ENCODE measurements at places on chromosomes 6 and 20.

DNA sequence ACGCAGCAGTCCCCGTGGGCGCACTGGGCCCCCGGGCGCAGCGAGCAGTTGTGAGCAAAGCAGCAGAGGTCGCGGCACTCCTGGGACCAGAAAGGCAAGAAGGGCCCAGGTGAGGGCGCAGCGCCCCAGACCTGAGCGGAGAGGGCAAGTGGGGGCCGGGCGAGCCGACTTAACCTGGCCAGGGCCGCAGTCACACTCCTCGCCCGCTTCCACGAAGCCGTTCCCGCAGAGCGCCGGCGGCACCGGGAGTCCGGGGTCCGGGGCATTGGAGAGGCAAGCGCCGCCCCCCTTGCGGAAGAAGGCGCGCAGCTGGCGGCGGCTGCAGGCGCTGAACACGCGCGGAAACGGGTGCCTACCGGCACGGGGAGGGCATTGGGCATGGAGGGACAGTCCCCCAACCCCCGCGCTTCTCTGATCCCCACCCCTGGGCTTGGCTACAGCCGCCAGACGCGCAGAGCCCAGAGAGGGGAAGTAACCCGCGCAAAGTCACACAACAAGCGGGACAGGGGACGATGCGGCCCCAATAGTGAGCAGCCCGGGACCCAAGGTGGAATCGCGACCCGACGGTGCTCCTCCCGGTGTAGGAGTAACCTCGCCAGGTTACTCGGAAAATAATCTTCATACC, 9.2 kb downstream of the ADAM33 start:
- DNase-seq = no peak

GRCh38 chr6:129267028-129267427, 384.1 kb downstream of the LAMA2 start:
- DNase-seq = no peak

DNA sequence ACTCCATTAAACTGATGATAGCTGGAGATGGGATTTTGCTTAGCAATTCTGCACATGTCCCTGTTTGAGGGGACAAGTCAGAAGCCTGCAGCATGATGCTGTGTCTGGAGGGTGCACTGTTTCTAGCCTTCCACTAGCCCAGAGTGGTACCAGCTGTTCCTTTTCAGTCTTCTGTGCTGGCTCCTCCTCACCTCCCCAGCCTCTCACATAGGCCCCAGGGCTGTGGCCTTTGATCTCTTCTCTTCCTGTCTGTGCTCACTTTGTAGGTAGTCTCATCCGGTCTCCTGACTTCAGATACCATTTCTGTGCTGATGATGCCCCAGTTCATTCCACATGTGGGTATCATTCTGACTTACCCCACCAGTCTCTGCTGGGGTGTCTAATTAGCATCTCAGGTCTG, 126.3 kb downstream of the HIVEP1 start:
- no peak for DNase-seq

DNA sequence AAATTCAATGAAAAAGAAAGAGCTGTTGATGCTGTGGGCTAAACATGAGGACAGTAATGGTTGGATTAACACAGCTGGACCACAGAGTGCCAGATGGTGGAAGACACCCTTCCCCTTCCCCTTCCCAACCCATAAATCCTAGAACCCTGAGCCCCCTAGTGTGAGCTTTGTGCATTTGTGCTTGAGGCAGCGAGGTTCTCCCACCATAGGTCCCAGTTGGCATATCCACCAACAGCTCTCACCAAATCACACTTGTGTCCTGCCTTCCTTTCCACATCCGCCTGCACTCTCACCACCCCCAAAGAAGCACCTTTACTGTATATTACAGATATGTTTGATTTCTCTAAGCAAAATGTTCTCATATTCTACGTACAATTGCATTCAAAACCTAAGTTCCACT, 32.8 kb upstream of the HBS1L start:
- DNase-seq = no peak

DNA sequence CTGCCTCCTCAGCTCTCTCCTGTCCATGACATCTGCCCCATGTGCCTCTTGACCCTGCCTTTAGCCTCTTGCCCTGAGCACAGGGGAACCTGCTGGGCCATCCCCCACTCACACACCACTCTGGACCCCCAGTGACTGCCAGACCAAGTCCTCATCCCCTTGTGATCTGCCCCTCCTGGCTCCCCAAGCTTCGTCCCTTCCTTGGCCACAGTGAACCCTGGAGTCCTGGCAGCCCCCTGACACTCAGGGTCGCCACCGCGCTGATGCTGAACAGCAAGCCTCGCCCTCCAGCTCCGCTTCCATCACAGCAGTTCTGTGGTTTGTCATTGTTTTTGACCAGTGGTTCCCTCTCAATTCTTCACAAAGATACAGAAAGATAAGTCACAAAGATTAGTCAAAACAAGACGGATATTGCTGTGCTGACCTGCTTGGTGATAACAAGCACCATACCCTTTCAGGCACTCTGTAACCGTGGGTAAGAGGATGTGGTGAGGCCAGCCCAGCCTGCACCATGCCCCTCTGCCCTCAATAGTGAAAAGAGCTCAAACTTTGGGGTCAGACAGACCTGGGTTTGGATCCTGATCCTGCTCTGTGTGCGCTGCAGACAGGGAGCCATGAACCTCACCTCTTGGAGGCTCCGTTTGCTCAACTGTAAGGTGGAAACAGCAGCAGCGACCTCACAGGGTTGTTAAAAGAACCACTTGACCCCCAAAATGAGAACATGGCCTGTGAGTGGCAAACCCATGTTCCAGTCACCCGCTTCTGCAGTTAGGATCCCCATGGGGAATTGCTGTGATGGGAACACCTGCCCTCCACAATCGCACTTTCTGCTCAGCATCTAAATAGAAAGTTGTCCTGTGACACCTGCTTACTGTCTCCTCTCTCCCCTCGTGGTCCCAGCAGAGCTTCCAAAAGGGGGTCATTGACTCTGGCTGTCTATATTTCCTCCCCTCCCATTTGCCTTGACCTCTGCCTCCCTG, 114.5 kb downstream of the TOX2 start:
- no peak for DNase-seq

- no peak for DNase-seq
Observed at GRCh38 chr6:142842418-142843261, 102.3 kb downstream of the HIVEP2 start.

- no peak for DNase-seq
Observed at GRCh38 chr6:5303682-5304081, 42.4 kb downstream of the FARS2 start.

DNA sequence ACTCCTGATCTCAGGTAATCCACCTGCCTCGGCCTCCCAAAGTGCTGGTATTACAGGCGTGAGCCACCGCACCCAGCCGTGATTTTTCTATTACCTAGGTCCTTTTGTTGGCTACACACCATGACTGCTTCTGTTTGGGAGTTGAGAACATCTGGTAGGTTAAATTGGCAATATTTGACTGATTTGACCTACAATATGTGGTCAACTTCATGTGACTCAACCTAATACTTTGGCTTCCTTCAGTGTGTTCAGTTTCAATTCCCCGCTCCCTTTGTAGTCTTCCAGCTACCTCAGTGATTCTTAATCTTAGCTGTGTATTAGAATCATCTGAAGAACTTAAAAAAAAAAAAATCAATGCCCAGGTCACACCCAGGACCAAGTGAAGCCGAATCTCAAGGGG, 47.4 kb downstream of the MYB start:
- DNase-seq = no peak

DNA sequence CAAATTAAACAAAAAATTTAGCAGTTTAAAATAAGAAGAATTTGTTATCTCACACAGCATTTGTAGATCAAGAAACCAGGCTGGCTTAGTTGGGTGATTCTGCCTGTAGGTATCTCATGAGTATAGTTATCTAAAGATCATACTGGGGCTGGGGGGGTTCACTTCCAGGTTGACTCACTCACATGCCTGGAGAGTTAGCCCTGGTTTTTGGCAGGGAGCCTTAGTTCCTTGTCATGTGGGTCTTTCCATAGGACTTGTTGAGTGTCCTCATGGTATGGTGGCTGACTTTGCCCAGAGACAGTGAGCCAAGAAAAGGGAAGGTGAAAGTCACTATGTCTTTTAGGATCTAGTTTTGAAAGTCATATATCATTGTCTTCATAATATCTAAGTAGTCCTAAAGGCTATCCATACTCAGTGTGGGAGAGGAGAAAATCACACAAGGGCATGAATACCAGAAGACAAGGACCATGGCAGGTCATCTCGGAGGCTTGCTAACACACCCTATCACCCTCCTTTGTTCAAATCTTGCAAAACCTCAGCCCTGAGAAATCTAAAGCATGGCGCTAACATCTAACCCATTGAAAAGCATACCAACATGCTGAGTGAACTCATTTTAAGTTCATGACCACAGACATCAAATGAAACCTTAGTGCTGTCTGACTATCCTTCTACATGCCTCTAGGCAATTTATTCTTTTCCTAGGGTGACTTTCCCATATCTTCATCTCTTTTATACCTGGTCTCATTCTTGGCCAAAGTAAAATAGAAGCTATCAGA, 39.2 kb downstream of the CYP24A1 start:
- no peak for DNase-seq

DNA sequence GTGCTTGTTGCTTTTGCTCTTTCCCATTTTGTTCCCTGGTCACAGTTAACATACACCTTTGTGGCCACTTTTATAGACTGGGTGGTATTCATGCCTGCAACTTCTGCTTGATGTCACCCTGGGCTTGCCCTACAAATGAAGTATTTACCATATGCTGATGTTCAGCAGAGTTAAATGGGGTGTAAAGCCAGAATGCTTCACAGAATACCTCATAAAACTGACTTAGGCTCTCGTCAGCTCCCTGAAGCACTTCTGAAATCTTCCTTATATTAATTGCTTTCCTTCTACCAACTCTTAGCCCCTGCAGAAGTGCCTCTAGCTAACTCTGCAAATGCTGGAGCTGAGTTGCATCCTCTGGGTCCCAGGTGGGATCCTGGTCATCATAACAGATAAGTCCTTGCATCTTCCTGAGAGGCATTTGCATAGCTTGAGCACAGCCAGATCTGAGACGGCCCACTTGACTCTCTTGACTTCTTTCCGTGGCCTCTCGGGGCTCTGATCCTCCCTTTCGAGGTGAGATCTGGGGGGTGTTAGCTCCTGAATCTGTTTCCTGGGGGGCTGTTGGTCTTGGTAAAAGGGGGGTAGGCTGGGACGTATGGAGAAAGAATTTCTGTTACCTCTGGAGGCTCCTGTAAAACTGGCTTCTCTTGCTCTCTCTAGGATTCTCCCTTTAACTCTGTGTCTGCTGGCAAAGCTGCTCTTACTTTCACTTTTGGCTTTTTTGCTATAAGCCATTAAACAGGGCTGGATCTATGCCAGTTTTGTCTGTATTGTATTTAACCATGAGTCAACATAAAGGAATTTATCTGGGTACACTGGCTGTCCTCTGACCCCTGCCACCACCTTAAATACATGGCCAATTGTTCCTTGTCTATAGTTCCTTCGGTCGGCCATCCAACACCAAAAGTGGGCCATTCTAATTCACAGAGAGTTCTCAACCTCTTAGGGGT, 223.0 kb upstream of the SYNCRIP start:
- DNase-seq = no peak

GRCh38 chr6:125444006-125444923, 142.5 kb upstream of the HDDC2 start:
- no peak for DNase-seq

GRCh38 chr20:41774291-41774690, 156.1 kb upstream of the CHD6 start:
- DNase-seq = no peak

DNA sequence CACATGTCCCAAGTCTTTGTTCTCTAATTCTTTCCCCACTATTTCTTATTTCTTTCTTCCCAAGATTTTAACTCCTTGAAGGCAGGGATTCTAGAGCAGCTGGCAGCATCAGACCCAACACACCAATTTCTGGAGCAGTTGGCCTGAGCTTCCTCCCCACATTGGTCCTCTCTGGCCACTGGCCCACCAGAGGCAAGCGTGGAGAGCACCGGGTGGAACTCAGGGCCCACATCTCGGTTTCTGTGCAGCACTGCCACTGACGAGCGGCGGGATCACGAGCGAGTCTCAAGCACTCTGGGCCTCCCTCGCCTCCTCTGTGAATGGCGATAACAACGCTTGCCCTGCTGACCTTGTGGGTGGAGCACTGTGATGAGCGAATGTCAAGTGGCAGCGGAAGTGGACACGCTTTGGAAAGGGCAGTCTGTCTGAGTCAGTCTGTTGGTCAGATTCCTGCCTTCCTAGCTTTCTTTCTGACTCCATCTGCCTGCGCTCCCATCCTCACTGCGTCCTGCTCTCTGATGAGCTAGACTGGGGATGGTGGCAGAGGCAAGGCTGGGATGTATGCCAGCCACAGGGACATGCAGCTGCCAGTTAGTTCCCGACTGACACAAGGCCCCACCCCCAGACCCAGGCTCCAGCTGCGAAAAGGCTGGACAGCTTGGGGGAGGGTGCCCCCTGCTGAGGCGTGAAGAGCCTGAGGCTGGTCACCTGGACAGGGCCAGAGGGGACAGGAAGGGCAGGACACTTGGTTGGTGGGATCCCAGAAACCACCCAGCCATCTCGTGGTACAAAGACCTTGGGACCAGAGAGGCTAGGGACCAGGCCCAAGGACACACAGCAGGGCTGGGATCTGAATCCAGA, 4.5 kb upstream of the SPDEF start:
- no peak for DNase-seq

GRCh38 chr6:35629876-35630378, 58.8 kb downstream of the FKBP5 start:
- no peak for DNase-seq

DNA sequence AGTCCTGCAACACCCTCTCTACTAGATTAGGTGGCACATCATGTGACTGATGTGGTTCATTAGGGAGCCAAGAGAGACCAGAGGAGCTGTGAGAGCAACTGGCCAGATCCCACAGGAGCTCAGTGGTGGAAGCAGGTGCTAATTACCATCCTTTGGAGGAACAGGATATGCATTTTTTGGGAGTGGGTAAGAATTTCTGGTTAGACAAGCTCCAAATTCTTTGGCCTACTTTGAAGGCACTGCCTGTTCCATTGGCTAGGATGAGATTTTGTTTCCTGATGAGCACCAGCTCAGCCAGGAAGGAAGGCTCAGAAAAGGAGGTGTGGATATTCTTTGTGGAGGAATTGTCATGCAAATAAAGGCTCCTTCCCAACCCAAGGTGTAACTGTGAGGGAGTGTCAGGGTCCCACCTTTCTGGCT, 130.3 kb upstream of the BMP2 start:
- no peak for DNase-seq

- DNase-seq = no peak
Observed at GRCh38 chr20:59810449-59811187, 122.8 kb downstream of the SYCP2 start.

DNA sequence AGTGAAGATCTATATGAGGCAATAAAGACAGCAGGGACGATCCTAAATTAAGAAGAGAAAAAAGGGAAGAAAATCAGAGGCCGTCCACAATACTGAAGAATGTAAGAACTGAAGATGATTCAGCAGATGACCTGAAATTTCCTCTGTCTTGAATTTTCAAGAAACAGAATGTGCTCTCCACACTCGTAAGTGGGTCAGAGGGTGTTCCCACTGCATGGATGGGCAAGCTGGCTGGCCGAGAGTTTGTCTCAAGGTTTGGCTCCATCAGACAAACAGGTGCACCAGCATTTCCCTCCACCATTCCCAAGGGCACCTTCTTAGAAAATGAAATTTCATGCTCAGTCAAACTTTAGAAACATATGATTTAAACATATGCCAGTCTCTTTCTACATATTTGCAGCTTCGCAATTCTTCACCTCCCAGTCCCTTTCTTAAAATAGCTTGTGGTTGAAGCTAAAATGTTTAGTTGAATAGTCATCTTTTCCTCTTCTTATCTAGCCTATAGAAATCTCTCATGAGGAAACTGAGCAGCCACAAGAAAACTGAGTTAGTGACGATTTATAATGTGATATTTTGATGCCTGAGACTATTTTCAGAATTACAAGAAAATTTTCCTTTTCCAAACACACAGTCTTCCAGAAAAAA, 576.4 kb downstream of the PRKN start:
- DNase-seq = no peak

Measured in progenitor cell of endocrine pancreas (in vitro differentiated cells).